Stimulated activated CD8-positive, alpha-beta memory T cell treated with anti-CD3 and anti-CD28 coated beads, Interleukin-15, amount 100 ng/mL, for 4 hours (primary cell): ENCODE measurements at places on chromosomes 4 and X.

DNA sequence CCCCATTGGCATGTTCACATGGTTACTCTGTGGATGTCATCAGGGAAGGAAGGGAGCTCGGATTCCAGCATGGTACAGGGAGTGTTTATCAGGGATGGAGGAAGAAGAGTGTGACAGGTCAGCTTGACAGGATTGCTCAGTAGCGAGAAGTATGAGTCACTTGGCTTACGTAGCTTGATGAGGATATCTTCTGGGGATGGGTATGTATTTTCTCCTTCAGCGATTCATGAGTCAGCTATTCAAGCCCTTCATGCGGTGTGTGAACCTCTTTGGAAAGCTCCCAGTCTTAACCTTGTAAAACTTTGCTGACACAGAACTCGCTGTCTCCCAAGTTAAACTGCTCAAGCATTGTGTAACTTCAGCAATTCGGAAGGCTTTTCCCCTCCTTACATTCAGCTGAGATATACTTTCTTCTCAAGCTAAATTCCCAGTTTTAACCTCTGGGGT, 275.4 kb downstream of the ARHGAP10 start:
- DNase-seq, result no peak

- no peak for DNase-seq
Observed at GRCh38 chr4:25509646-25510045, 132.6 kb downstream of the ANAPC4 start.

- no peak for DNase-seq
Observed at GRCh38 chrX:31436424-31436823, 364.6 kb upstream of the FTHL17 start.

DNA sequence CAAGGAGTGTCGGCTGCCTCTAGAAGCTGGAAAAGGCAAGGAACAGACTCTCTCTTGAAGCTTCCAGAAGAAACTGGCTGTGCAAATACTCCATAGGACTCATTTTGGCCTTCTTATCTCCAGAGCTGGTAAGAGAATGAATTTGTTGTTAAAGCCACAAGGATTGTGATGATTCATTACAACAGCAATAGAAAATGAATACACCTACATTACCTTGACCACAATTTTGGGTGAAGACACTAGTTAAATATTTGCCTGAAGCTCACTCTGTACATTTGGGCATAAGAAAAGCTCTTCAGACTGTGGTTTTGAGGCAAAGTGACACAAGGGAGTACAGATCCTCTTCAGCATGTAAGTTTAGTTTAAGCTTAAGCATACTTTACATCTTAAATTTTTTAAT, 134.5 kb upstream of the TLL1 start:
- no peak for DNase-seq

DNA sequence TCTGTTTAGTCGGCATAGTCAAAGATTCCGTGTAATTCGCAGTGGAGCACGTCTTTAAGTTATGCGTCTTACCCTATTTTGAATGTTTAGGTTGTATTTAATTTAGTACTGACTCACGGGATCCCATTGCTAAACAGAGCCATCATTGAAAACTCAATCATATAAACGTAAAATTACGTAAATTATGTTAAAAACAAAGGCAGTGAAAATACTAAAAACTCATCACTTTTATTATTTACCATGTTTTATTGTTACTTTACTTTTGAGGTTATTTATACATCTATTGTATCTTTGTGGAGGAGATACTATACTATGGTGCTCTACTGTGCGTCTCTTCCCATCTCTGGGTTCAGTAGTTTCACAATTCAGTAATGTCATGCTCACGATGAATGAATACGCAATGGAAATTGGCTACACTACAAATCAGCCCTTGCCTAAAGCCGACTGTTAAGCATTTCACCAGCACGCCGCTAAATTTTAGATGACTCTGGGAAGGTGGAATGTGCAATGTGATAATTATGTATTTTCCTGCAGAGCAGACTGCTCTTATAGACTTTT, 944 bp downstream of the FUNDC2 start:
- no peak for DNase-seq

GRCh38 chr4:42566835-42567234, 90.1 kb downstream of the ATP8A1 start:
- DNase-seq, result no peak

GRCh38 chr4:87053802-87054767, 119.3 kb downstream of the AFF1 start:
- no peak for DNase-seq

DNA sequence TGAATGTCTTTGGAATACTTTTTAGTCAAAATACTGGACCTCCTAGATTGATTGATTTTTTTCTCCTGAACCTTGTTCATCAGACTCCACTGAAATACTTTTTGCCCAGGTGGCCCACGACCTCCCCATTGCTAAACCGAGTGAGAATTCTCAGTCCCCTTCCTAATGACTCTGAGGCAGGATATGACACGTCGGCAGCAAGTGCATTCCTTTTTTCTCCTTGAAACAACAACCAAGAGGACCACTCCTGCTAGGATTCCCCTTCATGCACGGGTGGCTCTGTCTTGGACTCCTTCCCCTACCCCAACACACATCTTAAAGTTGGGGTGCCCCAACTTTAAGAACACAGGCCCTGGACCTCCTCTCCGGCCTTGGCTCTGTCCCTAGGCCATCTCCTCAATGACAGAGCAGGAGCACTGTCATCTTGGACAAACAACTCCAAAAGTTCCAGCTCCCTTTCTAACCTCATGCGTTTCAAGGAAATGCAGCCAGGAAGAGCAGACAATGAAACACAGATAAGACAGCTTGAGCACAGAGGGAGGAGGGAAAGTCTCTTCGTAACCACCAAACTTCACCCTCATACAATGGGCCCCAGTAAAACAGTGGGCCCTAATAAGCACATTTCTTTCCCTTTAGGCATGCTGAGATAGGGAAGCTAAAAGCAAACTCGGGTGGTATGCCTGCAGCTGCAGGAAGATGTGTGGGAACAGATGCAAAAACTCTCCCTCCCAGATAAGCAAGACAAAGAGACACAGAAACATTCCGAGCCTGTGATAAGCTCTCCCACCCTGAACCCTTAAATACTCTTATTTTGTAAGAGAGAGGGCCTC, 33.9 kb downstream of the ZBTB49 start:
- no peak for DNase-seq

DNA sequence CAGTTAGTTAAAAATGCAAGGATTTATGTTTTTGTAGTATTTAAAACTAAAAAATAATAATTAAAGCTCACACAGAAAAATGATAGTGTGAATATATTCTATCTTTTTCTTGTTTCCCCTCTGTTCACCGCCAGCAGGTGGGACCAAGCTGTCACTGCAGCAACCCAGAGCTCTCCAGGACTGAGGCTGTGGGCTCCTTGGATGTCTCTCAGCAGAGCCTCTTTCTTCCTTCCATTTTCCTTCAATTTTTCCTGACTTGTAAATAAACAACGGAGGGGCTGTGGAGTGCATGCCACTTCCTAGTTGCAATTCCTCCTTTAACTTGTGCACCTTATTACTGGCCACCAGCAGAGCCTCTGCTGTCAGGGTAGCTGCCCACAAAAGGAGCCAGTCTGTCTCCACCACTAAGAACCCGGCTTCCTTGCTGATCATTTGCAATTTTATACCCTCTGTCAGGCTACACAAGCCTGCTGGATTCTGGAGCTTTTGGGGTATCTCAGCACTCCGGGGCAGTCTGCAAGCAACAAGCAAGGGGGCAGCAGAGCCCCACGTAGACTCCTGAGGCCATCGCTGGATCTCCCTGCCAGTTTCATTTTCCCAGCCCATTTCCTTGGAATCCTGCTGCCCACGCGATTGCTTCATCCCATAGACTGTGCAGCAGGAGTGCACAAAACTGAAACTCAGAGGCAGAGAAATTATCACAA, 1467.4 kb downstream of the C4orf33 start:
- DNase-seq, result no peak

DNA sequence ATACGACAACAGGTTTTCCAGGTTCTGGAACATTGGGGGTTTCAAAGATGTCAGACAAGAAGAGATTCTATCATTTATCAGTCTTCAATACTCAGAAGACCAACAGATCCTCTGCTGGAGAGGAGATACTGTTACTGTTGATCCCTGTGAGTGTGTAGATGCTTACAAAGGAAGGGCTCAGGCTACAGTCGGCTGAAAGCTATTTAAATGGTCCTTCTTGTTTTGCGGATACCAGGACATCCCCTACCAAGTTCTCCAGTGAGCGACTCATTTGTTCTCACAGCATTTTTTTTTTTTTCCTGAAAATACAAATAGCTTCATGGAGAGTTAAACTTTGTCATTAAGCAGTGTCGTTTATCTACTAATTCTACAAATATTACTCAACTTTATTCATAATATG, 201.6 kb downstream of the CAMK2D start:
- DNase-seq, result no peak

- no peak for DNase-seq
Observed at GRCh38 chr4:157898836-157899605, 273.8 kb downstream of the GASK1B start.

- no peak for DNase-seq
Observed at GRCh38 chrX:1394731-1395501, 3.0 kb upstream of the SLC25A6 start.

DNA sequence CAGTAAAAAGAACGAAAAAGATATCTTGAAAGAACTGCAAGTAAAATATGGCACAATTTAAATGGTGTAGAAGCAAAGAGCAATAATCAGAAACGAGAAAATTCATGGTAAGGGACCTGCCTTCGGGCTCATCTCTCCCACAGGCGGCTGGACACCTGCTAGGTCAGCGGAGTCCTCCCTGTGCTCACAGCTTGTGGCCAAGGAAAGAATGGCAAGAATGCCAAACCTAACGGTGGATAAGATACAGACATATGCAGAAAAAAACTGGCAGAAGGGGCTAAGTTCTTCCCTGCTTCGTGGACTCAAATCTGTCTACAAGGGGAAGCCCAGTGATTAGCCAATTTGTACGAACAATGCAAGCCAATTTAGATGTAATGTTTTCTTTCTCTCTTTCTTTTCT, 152.1 kb upstream of the VCX start:
- DNase-seq, result no peak

GRCh38 chrX:44572340-44572938, 29.8 kb upstream of the FUNDC1 start:
- no peak for DNase-seq

DNA sequence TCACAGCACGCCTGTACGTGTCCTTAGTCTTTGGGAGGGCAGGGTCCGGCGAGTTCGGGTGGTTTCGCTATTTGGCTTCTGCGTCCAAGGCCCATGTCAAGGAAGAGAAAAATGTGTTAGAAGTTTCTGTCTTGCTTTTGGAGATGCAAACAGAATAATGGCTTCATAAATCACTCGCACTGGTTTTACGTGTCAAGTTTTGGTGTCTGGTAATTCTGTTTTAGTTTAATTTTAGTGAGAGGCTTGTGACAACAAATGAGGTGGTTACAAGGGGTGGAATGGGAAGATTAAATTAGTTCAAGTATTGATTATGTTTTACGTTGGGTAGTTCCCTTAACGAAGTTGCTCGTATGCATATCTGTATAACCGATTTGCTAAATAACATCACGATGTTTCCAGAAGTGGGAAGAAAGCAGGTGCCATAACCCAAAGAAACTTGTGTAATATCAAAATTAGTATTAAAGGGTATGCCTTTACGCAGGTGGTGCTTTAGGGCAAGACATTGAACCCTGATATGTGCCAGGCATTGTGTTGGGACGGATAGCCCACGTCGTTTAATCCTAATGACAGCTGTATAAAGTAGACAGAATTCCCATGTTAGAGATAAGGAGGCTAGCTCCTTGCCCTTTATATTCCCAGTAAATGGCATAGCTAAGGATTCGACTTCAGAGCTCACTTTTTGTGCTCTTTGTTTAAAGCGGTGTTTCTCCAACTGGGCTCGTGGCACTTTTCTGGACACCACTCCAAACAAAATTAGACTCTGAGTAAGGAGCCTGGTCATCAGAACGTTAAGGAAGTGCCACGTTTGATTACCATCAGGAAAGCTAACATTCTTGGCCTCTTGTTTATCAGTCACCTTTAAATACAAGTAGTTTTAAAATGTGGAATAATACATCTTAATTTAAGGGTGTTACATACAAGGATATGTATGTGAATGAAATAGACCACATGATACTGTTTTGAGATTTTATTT, 843 bp downstream of the RPL34 start:
- no peak for DNase-seq

- no peak for DNase-seq
Observed at GRCh38 chr4:86122404-86122803, 237.4 kb downstream of the MAPK10 start.

DNA sequence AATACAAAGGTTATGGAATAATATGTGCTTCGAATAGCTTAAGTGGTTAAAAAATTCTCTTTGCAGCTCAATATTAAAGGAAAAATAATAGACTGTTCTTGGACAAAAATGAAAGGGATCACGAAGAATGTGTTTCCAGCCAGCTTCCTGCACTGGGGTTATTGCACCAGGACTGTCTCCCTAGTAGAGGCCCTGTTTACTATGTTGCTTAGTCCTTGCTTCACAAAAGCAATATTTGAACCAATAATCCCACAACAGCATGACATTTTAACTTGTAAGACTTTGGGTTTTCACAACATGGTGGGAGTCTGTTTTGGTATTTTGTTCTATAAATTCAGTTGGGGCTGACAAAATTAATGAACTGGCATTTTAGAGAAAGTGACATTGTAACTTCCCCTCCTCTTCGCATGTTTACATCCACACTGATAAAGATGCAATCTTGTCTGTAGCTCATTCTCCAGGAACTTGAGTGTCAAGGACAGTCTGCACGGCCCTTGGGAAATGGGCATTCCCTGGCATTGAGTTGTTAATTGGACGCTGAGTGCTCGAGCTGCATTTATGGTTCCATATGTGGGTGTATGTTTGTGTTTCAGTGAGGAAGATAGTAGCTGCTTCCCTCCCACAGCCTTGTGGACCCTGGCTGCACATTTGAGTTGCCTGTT, 39.0 kb downstream of the SHROOM2 start:
- DNase-seq, result no peak

- no peak for DNase-seq
Observed at GRCh38 chr4:145083891-145084605, 13.9 kb downstream of the ANAPC10 start.

DNA sequence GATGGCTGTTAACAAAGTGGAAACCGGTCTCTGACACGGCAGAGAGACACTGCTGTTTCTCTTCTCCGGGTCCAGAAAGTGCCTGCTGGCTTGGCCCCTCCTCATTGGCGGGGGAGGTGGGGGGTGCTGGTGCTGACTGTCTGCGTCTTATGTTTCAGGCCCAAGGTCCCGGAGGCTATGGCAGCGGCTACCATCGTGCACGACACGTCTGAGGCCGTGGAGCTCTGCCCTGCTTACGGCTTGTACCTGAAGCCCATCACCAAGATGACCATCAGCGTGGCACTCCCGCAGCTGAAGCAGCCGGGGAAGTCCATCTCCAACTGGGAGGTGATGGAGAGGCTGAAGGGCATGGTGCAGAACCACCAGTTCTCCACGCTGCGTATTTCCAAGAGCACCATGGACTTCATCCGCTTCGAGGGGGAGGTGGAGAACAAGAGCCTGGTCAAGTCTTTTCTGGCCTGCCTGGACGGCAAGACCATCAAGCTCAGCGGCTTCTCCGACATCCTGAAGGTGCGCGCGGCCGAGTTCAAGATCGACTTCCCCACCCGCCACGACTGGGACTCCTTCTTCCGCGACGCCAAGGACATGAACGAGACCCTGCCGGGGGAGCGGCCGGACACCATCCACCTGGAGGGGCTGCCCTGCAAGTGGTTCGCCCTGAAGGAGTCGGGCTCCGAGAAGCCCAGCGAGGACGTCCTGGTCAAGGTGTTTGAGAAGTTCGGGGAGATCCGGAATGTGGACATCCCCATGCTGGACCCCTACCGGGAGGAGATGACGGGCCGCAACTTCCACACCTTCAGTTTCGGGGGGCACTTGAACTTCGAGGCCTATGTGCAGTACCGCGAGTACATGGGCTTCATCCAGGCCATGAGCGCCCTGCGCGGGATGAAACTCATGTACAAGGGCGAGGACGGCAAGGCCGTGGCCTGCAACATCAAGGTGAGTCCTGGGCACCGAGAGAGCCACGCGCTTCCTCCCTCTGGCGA, 2.2 kb downstream of the AKAP17A start:
- no peak for DNase-seq

- no peak for DNase-seq
Observed at GRCh38 chr4:20623939-20624338, 76.3 kb upstream of the PACRGL start.
